Gastroesophageal sphincter (tissue), 4 donors: ENCODE measurements at places on chromosomes 6 and 20. TPM values are rescaled to one million over a fixed set of nuclear protein-coding genes. Genes with fewer than 3 reads are reported as not detected.

ESR1 gene
- total RNA-seq, result 0.99 TPM

CLVS2 gene
- total RNA-seq, result 0.54 TPM

PNPLA1 gene
- total RNA-seq, result not detected

PCK1 gene
- total RNA-seq, result 0.30 TPM

LY86 gene
- 3.9 TPM for total RNA-seq

MUC22 gene
- total RNA-seq, result not detected

LKAAEAR1 gene
- total RNA-seq, result not detected

PRDM13 gene
- total RNA-seq, result not detected

GRCh38 chr6:7035837-7036249, 71.9 kb upstream of the RREB1 start:
- no peak for ATAC-seq

DNA sequence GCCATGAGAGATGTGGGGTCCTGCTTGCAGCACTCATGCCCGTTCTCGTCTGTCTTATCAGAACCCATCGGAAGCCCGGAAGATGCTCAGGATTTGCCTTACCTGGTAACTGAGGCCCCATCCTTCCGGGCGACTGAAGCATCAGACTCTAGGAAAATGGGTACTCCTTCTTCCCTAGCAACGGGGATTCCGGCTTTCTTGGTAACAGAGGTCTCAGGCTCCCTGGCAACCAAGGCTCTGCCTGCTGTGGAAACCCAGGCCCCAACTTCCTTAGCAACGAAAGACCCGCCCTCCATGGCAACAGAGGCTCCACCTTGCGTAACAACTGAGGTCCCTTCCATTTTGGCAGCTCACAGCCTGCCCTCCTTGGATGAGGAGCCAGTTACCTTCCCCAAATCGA, 8.3 kb downstream of the PI16 start:
- peak; percentile 58 for ATAC-seq

DNA sequence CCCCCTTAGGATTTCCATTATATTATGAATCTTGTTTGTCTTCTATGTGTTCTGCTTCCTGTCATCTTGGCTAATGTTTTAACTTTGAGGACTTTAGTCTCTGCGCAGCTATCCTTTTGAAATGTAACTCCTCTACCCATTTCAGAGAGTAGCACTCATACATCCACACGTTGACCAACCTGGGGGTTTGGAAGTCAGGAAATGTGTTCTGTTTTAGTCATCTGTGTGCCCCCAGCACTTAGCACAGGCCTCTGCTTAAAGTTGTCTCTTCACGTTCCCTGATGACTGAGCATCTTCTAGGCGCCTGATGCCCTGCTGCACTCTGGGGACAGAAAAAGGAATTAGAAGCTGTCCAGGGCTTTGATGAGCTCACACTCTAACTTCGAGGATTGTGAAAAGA, 47.9 kb downstream of the HMGN3 start:
- ATAC-seq, result no peak

- no peak for ATAC-seq
These were observed 5.6 kb upstream of the NKAIN4 start for GRCh38 chr20:63259734-63260460.

GRCh38 chr6:136930528-136930927, 8.4 kb downstream of the SLC35D3 start:
- ATAC-seq, result no peak

DNA sequence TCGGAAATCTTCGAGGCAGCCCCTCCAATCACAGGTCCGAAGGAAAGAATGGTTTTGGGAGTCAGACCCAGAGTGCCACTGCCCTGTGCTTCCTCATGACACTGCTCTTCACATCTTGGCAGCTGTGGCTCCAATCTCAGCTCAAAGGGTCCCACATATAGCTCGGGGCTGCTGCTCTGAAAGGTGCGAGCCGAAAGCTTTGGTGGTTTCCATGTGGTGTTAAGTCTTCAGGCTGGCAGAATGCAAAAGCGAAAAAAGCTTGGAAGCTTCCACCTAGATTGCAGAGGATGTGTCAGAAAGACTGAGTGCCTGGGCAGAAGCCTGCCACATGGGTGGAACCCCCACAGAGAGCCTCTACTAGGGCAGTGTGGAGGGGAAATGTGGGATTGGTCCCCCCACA, 314.3 kb upstream of the CHD6 start:
- no peak for ATAC-seq

- ATAC-seq, result no peak
These were observed 278.4 kb downstream of the CDH26 start for GRCh38 chr20:60236613-60237012.

DNA sequence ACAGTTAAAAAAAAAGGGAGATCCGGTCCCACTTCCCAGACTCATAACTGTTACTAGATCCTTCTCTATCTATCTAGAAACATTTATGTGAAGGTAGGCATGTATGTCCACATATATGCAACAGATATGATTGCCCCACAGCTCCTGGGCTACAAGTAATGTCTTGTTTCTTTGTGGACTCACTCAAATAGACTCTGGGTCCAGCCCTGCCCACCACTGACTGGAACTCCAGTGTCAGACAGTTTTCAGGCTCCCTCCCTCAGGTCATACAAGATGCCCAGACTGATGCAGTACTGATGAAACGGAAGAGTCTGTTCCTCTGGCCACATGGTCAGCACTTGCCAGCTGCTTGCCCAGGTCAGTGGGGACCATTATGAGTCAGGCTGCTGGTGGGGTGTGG, 30.8 kb upstream of the IER3 start:
- ATAC-seq, result no peak

DNA sequence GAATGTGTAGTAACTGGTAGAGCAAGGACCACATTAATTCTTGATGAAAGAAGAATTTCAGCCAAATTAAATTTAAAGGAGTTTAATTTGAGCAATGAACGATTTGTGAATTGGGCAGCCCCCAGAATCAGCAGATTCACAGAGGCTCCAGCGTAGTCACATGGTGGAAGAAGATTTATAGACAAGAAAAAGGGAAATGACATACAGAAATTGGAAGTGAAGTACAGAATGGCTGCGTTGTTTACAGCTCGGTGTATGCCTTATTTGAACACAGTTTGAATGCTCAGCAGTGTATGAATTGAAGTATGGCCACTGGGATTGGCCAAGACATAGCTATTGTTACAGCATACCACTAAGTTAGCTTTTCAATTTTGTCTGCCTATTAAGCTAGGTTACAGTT, 173.6 kb upstream of the ARG1 start:
- ATAC-seq, result no peak

DNA sequence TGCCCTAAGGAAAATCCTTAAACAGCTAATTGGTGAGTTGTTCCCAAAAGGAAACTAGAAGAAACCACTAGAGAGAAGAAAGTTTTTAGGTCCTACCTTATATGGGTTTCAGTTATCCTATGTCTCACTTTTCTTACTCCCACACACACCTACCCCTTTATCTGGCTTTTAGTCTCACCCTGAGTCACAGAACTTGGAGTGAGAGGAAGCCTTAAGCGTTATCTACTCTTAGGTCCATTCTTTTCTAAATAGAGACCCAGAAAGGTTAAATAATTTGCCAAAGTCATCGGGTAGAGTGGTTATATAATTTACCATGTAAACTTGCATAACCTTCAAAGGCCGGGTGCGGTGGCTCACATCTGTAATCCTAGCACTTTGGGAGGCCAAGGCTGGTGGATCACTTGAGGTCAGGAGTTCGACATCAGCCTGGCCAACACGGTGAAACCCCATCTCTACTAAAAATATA, 4.3 kb upstream of the RPP21 start:
- no peak for ATAC-seq

DNA sequence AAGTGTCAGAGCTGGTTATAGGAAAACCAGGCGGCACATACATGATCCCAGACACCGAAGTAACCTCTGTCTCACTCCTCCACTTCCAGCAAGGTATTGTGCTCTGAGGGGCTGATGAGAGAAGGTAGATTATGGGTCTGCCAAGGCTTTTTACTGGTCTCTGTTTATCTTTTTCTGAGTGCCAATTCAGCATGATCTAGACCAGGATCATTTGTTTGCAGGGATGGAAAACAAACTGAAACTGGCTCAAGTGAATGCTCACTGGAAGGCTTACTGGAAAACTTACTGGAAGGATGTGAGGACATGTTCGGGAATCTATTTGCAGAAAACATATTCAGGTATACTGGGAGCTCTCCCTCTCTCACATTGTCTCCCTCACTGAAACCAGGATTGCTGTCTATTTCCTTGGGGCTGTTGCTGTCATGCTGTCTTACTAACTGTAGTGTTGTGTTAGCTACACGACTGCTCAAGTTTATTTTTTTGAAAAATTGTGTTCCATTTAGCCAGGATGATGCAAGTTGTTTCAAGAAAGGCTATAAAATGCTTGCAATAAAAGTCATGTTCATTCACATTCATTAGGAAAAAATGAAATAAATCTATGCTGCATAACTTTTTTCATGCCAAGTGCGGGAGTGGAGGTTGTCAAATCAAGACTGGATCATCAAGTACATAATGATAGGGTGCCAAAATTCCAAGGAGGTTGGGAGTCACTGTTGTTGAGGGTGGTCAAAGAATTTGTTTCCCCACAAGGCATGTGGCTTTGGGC, 37.0 kb downstream of the KLHL31 start:
- ATAC-seq, result peak; percentile 31

DNA sequence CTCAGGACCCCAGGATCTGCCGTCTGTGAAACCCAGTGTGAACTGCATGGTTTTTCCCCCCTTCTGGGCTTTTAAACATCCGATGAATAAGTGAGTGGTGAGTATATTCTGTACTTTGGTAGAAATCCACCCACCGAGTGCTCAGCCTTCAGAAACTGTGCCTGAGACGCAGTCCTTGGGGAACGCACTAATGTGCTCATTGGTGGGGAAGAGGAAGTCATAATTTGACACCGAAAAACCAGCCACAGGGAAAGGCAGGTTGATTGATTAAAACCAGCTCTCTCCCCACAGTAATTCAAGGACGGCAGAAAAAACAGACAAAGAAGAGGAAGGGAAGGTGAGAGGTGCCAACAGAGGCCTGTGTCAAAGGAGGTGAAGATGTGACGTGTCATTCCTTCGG, 21.7 kb downstream of the EDN3 start:
- ATAC-seq, result no peak

DNA sequence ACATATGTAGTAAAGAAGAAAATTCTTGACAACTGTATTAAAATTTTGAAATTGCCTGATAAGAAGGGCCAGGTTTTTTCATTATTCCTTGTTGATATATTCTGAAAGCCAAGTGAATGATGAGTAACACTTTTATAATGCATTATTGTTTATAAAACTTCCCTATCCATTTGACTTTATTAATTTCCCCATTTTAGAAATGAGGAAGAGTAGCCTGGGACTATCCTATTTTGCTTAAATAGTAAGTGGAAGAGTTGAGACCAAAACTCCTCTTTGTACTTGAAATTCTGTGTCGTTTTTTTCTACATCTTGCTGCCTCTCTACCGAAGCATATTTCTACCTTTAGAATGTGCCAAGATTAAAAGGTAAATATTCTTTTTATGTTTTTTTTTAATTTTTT, 39.7 kb downstream of the TRMT11 start:
- no peak for ATAC-seq

- ATAC-seq, result no peak
These were observed 195.5 kb downstream of the DLL1 start for GRCh38 chr6:170095273-170095981.

DNA sequence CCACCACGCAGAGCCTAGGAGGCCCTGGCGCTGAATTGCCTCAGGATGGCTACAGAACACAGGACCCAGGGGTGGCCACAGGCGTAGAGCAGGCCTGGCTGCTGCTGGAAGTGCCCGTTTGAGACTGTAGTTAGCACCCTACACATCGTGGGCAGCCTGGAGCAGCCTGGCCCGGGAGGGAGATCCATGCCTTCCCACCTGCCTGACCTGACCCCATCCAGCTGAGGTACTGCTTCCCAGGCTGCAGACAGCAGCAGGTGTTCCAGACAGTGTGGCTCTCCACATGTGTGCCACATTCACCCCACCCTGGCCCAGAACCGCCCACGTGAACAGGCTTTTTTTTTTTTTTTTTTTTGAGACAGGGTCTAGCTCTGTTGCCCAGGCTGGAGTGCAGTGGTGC, 20.9 kb upstream of the MAP1LC3A start:
- no peak for ATAC-seq

- no peak for ATAC-seq
These were observed 7.5 kb downstream of the ATG5 start for GRCh38 chr6:106318061-106318460.

GRCh38 chr20:44750081-44750805, 4.6 kb downstream of the KCNK15 start:
- ATAC-seq, result no peak

DNA sequence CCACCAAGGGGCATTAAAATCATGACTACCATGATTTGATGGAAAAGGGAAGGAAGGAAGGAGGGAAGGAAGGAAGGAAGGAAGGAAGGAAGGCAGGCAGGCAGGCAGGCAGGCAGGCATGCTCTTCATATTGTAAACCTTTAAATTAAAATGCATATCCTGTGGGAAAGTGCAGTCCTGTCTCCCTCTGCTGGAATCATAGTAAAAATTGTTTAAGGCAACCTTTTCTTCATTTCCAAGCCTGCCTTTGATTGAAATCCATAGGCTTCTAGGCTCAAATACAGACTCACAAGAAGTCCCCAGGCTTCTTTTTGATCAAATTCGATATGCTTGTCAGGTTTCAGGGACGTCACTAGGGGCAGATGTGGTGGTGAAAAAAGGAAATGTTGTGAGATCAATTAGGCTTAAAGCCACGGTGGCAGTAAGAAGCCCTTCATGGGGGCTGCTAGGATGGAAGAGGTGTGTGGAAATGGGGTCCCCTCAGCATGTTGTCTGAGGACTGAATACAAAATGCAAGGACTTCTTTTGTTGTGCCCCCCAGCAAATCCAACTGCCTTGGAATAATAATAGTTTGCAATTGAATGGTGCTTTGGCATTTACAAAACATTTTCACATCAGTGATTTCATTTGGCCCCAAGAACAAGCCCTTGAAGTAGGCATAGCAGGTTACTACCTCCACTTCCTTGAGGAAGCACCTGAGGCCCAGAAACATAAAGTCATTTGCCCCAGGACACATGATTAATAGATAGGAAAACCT, 25.6 kb upstream of the GABRR1 start:
- ATAC-seq, result no peak

DNA sequence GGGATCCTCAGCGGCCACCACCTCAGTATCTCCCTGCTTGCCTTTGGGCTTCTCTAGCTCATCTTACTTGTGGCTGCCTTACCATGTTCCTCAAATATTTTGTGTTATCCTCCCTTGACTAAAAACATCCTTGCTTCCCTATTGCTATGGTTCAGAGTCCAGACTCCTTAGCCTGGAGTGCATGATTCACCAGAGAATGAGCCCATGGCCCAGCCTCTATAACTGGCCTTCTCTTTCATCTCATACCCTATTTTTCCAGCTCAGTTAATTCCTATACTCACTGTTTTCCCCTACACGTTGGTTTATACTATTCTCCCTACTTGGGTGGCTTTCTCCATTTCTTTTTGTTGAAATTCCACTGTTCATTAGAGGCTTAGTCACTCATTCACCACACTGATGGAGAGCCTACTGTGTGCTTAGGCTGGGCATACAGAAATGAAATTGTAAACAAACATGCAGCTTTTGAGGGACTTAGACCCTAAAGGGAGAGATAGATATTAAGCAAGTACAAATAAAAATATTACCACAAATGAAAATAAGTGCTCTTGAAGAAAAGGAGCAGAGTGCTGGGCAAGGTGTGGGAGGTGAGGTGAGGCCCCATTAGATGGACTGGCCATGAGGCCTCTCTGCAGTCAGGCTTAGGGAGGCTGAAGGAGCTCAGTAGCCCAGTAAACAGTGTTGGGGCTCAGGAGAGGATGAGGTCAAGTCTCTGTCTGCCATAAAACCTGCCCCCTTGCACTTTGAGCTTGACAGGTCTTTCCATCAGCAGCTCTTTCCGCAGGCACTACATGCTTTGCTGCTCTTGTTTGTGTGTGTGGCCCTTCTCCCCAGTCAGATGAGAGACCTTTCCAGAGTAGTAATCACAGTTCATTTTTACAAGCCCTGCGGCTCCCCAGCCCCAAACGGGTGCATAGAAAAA, 109.3 kb downstream of the TCP11 start:
- ATAC-seq, result no peak
